ENCODE measurements at places on chromosomes 12 and 14.

GRCh38 chr12:7555752-7556151, 52.2 kb upstream of the CD163 start:
- DNase-seq = no peak

GRCh38 chr12:8546591-8546990, 5.9 kb upstream of the CLEC4E start:
- DNase-seq = no peak

DNA sequence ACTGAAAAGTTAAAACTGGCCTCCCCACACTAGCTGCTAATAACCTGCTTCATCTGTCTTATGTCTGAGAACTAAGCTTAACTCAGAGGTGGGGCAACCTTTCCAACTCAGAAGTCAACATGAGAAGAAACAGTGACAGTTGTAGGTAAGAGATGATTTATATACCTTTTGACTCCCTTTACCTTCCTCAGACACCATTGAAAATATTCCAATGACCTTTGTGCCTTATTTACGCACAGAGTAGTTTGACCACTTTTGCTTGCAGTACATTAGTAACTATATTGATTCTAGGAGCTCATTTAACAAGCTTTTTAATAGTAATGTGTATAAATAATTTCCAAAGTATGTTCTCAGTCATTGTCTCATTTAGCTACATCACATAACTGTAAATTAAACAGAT, 77.6 kb downstream of the ALX1 start:
- DNase-seq = no peak

- no peak for DNase-seq
These were observed 38.8 kb upstream of the TMCC3 start for GRCh38 chr12:94689002-94689645.

DNA sequence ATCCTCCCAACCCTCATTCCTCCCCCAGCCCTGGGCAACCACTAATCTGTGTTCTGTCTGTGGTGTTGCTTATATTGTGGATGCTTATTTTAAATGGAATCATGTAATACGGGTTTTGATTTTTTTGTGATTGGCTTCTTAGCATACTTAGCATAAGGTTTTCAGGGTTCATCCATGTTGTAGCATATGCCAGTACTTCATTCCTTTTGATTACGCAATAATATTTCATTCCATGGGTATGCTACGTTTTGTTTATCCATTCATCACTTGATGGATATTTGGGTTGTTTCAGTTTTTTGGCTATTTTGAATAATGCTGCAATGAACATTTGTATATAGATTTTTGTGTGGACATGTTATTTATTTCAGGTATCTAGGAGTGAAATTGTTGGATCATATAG, 82.9 kb downstream of the TSPAN9 start:
- DNase-seq = no peak

DNA sequence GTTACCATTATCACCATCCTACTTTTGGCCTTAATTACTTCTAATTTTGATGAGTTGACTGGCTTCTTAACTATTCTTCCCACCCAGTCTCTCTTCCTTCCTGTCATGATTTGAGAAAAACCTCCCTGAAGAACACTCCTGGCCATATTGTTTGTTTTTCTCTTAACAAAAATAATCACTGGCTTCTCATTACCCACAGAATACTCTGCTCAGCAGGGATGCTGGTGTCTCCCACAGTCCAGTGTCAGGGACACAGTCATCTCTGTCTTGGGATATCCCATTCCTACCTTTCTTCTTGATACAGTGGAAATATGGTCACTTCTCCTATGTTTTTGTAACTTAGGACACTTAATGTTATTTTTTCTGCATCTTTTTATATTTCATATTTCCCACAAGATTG, 103.7 kb downstream of the SRGAP1 start:
- DNase-seq = no peak

GRCh38 chr12:123958876-123959275, 13.8 kb downstream of the CCDC92 start:
- peak; percentile 29 for DNase-seq

- DNase-seq = no peak
These were observed 70.3 kb downstream of the ALX1 start for GRCh38 chr12:85350356-85350755.

GRCh38 chr14:38838979-38839323, 264.1 kb downstream of the SEC23A start:
- no peak for DNase-seq

DNA sequence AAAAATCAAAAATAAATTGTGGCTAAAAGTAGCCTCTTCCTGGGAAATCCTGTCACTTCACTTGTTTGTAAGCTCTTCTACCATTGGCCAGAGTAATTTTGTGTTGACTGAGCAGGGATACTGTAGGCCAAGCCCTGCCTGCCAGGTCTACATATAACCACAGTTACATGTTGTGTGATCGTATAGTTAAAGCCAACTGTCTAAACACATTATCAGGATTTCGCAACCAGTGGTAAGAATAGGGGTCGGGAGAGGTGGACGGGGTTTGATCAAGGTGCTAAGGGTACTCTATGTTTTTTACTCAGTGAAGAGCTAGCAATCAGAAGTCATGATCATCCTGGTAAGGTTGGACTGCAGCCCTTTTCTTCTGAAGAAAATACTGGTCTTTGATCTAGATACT, 13.4 kb downstream of the ANKRD13A start:
- DNase-seq = no peak

GRCh38 chr12:95473231-95473883, 595 bp upstream of the METAP2 start:
- DNase-seq = no peak

DNA sequence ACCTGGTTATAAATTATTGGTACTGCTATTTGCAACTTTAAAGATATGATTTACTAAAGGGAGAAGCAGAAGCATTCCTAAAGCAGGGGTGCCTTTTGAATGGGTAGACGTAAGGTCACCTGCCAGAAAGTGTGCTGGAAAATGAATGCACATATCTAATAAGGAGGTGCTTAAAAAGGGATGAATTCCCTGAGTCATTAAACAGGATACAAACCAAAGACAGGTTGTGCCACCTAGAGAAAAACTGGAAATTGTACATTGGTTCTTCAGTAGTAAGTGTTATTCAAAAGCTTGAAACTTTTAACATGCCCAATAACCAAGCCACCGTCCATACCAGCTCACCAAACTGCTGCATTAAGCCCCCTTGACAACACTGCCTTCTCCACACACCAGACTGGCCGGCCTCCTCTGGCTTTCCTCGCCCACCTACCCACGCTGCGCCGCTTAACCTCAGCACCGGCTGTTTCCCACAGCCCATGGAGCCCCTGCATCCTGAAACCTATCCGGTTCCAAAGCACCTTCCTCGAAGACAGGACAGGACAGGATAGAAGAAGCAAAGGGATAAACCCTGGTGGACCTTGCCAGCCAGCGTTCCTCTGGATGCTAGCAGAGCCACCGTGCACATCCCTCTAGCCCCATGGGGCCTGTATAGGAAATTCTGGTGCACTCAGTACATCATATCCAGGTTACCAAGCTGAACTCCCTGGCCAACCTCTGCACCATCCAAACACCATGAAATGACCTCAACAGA, 201.5 kb upstream of the CAND1 start:
- DNase-seq = no peak

GRCh38 chr12:14974633-14975032, 1.8 kb downstream of the PDE6H start:
- no peak for DNase-seq

GRCh38 chr14:100577986-100578431, 9.2 kb downstream of the BEGAIN start:
- no peak for DNase-seq
